ENCODE measurements at places on chromosomes 13 and 19.

DNA sequence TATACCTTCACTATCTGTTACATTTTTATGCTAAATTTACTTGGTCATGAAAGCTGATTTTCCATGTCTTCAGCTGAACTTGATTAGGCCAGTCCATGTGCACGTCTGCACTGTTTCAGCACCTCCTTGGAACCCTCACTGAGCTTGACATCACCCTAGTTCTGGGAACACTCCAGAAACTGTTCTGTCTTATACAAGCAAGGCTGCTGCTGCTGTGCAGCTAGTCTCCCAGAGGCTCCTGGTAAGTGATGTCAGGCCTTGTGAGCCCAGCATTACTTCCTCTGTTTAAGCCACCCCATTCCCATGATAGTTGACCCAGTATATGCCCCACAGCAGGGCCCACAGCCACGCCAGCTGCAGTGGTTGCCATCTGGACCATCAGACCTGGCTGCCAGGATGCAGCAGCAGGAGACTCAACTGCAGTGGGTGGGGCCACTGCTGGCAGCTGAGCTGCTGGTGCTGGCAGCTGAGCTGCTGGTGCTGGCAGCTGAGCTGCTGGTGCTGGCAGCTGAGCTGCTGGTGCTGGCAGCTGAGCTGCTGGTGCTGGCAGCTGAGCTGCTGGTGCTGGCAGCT, 90.5 kb upstream of the AKAP11 start:
- peaks cover 6% of the 10 kb centered on the region for H3K4me1 ChIP-seq
- no peak overlapping the region for H3K27ac ChIP-seq
- no peaks in the 10 kb centered on the region for H3K27me3 ChIP-seq
- no peak overlapping the region for H3K4me3 ChIP-seq
- H3K36me3 ChIP-seq: peaks cover 17% of the 10 kb centered on the region

DNA sequence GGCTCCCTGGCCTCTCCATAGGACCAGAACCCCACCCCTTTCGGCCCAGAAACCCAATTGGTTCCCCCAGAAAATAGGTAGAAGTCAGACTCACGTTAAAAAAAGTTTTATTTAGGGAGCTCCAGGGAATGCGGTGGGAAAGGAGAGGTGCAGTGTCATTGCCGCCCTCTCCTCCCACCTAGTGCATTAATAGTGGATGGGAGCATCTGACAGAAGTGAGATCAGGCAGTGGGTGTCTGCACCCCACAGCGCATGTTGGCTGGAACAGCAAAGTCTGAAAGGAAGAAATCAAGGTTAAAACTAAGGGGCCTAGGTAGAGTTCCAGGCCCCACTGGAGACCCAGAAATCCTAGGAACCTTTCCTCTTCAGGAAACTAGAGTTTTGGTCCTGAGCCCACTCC, 2.1 kb upstream of the PHLDB3 start:
- peaks cover 30% of the 10 kb centered on the region for H3K4me1 ChIP-seq
- H3K36me3 ChIP-seq: peaks cover 38% of the 10 kb centered on the region
- no peaks in the 10 kb centered on the region for H3K27me3 ChIP-seq
- H3K4me3 ChIP-seq: no peak overlapping the region
- no peak overlapping the region for H3K27ac ChIP-seq
- DNase-seq: no peak

DNA sequence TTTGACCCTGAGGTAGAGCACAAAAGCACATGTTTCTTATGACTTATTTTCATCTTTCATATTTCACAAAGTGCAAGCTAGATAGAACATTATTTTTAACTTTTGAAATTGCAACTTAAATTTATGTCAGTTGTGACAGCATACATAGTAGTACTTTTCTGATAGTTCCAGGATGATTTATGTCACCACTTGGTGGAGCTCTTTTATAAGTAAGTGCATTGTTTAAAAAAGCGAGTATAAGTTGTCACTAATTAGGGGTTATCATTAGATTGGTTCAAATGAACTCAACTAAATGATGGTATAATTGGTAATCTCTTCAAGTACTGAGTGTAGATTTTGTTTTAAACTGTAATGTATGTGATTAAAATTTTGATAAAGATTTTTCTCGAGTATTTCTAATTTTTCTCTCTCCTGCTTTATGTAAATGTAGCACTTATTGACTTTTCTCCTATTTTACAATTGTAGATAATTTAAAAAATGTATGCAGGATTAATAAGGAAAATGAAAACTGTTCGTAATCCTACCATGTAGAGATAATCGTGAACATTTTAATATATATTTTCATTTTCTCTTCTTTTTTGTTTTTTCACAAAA, 31.1 kb downstream of the RB1 start:
- peaks cover 7% of the 10 kb centered on the region for H3K4me1 ChIP-seq
- no peak overlapping the region for H3K4me3 ChIP-seq
- no peaks in the 10 kb centered on the region for H3K27me3 ChIP-seq
- H3K27ac ChIP-seq: no peak overlapping the region
- H3K36me3 ChIP-seq: peaks cover 15% of the 10 kb centered on the region

GRCh38 chr19:17245535-17245984, at the start of gene NR2F6:
TSS of gene NR2F6 (minus strand) at chr19:17245919. CDS start at chr19:17245220, 699 bp downstream.
- peaks cover 5% of the 10 kb centered on the region for H3K4me1 ChIP-seq
- no peak for DNase-seq
- H3K27ac ChIP-seq: no peak within 1 kb of the TSS
- H3K4me3 ChIP-seq: peak within 1 kb of the TSS; percentile 70
- no peaks in the 10 kb centered on the region for H3K36me3 ChIP-seq

- H3K36me3 ChIP-seq: peaks cover 93% of the 10 kb centered on the region
- H3K27ac ChIP-seq: no peak overlapping the region
- no peaks in the 10 kb centered on the region for H3K27me3 ChIP-seq
- H3K4me3 ChIP-seq: no peak overlapping the region
- DNase-seq: no peak
Measured at GRCh38 chr19:11942843-11943108, 17.9 kb downstream of the ZNF700 start.

GRCh38 chr13:58630794-58631193, 999.2 kb downstream of the PCDH17 start:
- no peaks in the 10 kb centered on the region for H3K27me3 ChIP-seq
- H3K4me1 ChIP-seq: no peaks in the 10 kb centered on the region
- H3K4me3 ChIP-seq: no peak overlapping the region
- no peaks in the 10 kb centered on the region for H3K36me3 ChIP-seq
- no peak for DNase-seq
- H3K27ac ChIP-seq: no peak overlapping the region

- H3K27ac ChIP-seq: peak overlapping the region; percentile 84
Measured at GRCh38 chr19:8831373-8831772, 731 bp downstream of the ZNF558 start.

GRCh38 chr13:113625965-113626721, 31.9 kb downstream of the ATP4B start:
- H3K27me3 ChIP-seq: no peaks in the 10 kb centered on the region
- no peak for DNase-seq
- H3K4me1 ChIP-seq: peaks cover 2% of the 10 kb centered on the region
- H3K4me3 ChIP-seq: no peak overlapping the region

DNA sequence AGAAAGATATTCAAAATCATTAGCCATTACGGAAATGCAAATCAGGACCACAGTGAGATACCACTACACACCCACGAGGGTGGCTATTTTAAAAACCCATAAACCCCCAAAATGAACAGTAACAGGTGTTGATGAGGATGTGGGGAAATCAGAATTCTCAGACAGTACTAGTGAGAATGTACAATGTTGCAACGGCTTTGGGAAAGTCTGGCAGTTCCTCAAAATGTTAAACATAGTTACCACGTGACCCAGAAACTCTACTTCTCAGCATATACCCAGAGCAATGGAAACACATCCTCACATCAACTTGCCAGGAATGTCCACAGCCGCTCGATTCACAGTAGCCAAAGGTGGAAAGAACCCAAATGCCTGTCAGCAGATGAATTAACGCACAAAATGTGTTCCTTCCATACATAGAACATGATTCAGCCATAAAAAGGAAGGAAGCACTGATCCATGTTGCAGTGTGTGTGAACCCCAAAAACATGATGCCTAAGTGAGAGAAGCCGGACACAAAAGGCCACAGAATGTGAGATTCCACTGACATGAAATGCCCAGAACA, 7.0 kb downstream of the PLVAP start:
- H3K27ac ChIP-seq: no peak overlapping the region
- peaks cover 7% of the 10 kb centered on the region for H3K4me1 ChIP-seq
- no peaks in the 10 kb centered on the region for H3K36me3 ChIP-seq
- DNase-seq: no peak
- H3K27me3 ChIP-seq: peaks cover 4% of the 10 kb centered on the region

GRCh38 chr19:18322318-18322758, 538 bp downstream of the LSM4 start:
- peaks cover 37% of the 10 kb centered on the region for H3K36me3 ChIP-seq
- H3K27ac ChIP-seq: peak overlapping the region; percentile 94
- peak overlapping the region; percentile 90 for H3K4me3 ChIP-seq
- peaks cover 59% of the 10 kb centered on the region for H3K4me1 ChIP-seq
- H3K27me3 ChIP-seq: no peaks in the 10 kb centered on the region
- DNase-seq: peak; percentile 69

- H3K27me3 ChIP-seq: no peaks in the 10 kb centered on the region
- peak overlapping the region; percentile 96 for H3K27ac ChIP-seq
- peak; percentile 76 for DNase-seq
- H3K4me3 ChIP-seq: peak overlapping the region; percentile 94
- H3K4me1 ChIP-seq: peaks cover 46% of the 10 kb centered on the region
- peaks cover 31% of the 10 kb centered on the region for H3K36me3 ChIP-seq
Measured at GRCh38 chr19:15331419-15332310, 674 bp downstream of the BRD4 start.

GRCh38 chr19:17347361-17347760, 10.0 kb downstream of the GTPBP3 start:
- H3K36me3 ChIP-seq: peaks cover 4% of the 10 kb centered on the region
- H3K27ac ChIP-seq: no peak overlapping the region
- no peak overlapping the region for H3K4me3 ChIP-seq
- peaks cover 17% of the 10 kb centered on the region for H3K27me3 ChIP-seq
- peaks cover 8% of the 10 kb centered on the region for H3K4me1 ChIP-seq

GRCh38 chr19:54162884-54163283, 3.4 kb upstream of the LENG1 start:
- DNase-seq: no peak
- H3K4me3 ChIP-seq: peak overlapping the region; percentile 87
- H3K4me1 ChIP-seq: peaks cover 46% of the 10 kb centered on the region
- H3K36me3 ChIP-seq: peaks cover 3% of the 10 kb centered on the region
- no peak overlapping the region for H3K27ac ChIP-seq

GRCh38 chr19:53898636-53899341, 10.3 kb upstream of the CACNG7 start:
- H3K36me3 ChIP-seq: no peaks in the 10 kb centered on the region
- peaks cover 40% of the 10 kb centered on the region for H3K27me3 ChIP-seq
- DNase-seq: peak; percentile 41

DNA sequence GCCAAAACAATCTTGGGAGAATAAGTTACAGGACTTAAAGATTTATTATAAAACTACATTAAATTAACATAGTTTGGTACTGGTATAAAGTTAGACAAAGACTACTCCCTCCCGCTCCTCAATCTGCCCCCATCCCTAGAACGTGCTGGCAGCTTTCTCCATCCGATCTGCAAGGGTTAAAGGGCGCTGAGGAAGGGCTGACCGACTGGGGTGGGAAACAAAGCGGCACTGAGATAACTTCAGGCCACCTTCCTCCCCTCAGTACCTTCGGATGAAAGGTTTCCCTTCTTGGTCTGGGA, 790 bp upstream of the SUGT1 start:
- H3K4me1 ChIP-seq: peaks cover 14% of the 10 kb centered on the region
- no peaks in the 10 kb centered on the region for H3K27me3 ChIP-seq
- peaks cover 26% of the 10 kb centered on the region for H3K36me3 ChIP-seq
- H3K4me3 ChIP-seq: no peak overlapping the region

GRCh38 chr19:16397791-16398529, 73.3 kb downstream of the KLF2 start:
- H3K27ac ChIP-seq: no peak overlapping the region
- no peak for DNase-seq
- peaks cover 22% of the 10 kb centered on the region for H3K36me3 ChIP-seq
- H3K4me3 ChIP-seq: no peak overlapping the region
- no peaks in the 10 kb centered on the region for H3K27me3 ChIP-seq

GRCh38 chr19:58085348-58085875, 12.6 kb downstream of the ZSCAN18 start:
- no peak overlapping the region for H3K27ac ChIP-seq
- H3K4me1 ChIP-seq: no peaks in the 10 kb centered on the region
- H3K4me3 ChIP-seq: no peak overlapping the region
- H3K27me3 ChIP-seq: no peaks in the 10 kb centered on the region

DNA sequence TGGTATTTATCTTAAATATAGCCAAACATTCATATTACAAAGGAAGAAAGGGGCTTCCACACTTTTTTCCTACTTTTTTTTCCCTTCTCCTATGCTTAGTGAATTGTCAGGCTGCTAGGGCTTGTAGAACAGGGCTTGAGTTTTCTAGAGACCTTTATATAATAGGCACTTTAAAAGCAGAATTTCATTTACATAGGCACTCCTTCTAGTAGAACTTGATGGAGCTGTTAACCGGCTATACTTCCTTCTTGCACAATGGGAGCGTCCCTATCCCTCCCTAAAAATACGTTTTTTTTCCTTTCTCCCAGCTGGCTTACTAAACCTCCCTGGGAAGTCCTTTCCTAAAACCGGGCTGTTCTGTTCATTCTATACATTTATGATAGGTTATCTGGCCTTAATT, 1.1 kb downstream of the TRIM13 start:
- H3K27ac ChIP-seq: peak overlapping the region; percentile 73
- no peaks in the 10 kb centered on the region for H3K27me3 ChIP-seq
- peaks cover 23% of the 10 kb centered on the region for H3K36me3 ChIP-seq
- no peak for DNase-seq
- H3K4me1 ChIP-seq: peaks cover 48% of the 10 kb centered on the region

DNA sequence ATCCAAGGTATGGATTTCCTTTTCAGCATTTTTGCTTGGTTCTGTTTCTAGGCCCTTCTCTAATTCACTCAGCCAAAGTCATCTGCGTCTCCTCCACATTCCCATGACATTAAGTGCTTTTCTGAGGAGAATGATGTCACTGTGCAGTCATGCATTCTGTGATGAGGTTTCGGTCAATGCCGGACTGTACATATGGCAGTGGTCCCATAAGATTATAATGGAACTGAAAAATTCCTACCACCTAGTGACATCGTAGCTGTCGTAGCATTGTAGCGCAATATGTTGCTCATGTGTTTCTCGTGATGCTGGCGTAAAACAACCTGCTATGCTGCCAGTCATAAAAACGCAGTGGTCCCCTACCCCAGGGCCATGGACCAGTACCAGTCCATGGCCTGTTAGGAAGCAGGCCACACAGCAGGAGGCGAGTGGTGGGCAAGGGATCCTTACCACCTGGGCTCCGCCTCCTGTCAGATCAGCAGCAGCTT, 63.4 kb upstream of the TNFRSF19 start:
- H3K27ac ChIP-seq: no peak overlapping the region
- no peak overlapping the region for H3K4me3 ChIP-seq
- no peaks in the 10 kb centered on the region for H3K4me1 ChIP-seq
- H3K27me3 ChIP-seq: peaks cover 7% of the 10 kb centered on the region

GRCh38 chr13:92658293-92658692, 568.3 kb upstream of the GPC6 start:
- H3K27me3 ChIP-seq: no peaks in the 10 kb centered on the region
- no peaks in the 10 kb centered on the region for H3K4me1 ChIP-seq
- no peaks in the 10 kb centered on the region for H3K36me3 ChIP-seq

GRCh38 chr13:95298169-95298965, 2.9 kb downstream of the ABCC4 start:
- peaks cover 5% of the 10 kb centered on the region for H3K36me3 ChIP-seq
- no peak for DNase-seq
- H3K27me3 ChIP-seq: peaks cover 8% of the 10 kb centered on the region

GRCh38 chr13:102626928-102627327, 30.1 kb downstream of the TPP2 start:
- no peaks in the 10 kb centered on the region for H3K4me1 ChIP-seq
- no peaks in the 10 kb centered on the region for H3K27me3 ChIP-seq
- DNase-seq: no peak
- peaks cover 51% of the 10 kb centered on the region for H3K36me3 ChIP-seq
